ENCODE measurements at places on chromosomes 3 and 15. TPM values are rescaled to one million over a fixed set of nuclear protein-coding genes. Genes with fewer than 3 reads are reported as not detected.

The PLA2G4B gene
- 0.52 TPM for total RNA-seq

The LIPH gene
- total RNA-seq, result 9.6 TPM

The SLC2A2 gene
- total RNA-seq, result 13.0 TPM

The SMCO1 gene
- total RNA-seq, result not detected

The RASGRP1 gene
- total RNA-seq, result 12.1 TPM

The SH2D7 gene
- not detected for total RNA-seq

The SUCNR1 gene
- total RNA-seq, result 2.1 TPM

The PLCH1 gene
- 2.8 TPM for total RNA-seq

The KCNMB3 gene
- 2.1 TPM for total RNA-seq

The CP gene
- 85.8 TPM for total RNA-seq

The FBXO40 gene
- not detected for total RNA-seq

The PRSS50 gene
- total RNA-seq, result not detected

The CSPG4 gene
- 0.35 TPM for total RNA-seq

The CYP11A1 gene
- total RNA-seq, result 0.20 TPM

The CYP1A2 gene
- not detected for total RNA-seq

The FBN1 gene
- total RNA-seq, result 353 TPM

The FBXW12 gene
- not detected for total RNA-seq

The GATM gene
- total RNA-seq, result 1.3 TPM

The CKMT1B gene
- 1.9 TPM for total RNA-seq

The PYGO1 gene
- total RNA-seq, result 12.4 TPM

The TMC3 gene
- not detected for total RNA-seq

The SLC35A5 gene
- 32.0 TPM for total RNA-seq

The KBTBD13 gene
- total RNA-seq, result not detected

The ACKR4 gene
- 0.87 TPM for total RNA-seq

The CATSPER2 gene
- total RNA-seq, result 0.52 TPM

The RARRES1 gene
- 7.8 TPM for total RNA-seq

The DNAH1 gene
- 0.35 TPM for total RNA-seq

The GUCA1C gene
- 3.9 TPM for total RNA-seq

The EIF2A gene
- 148 TPM for total RNA-seq

The ABHD17C gene
- total RNA-seq, result 4.7 TPM

The PTH1R gene
- 106 TPM for total RNA-seq

The PLA2G4D gene
- total RNA-seq, result not detected

The ATG7 gene
- 109 TPM for total RNA-seq

The MORF4L1 gene
- total RNA-seq, result 422 TPM

The GPR62 gene
- total RNA-seq, result not detected

Measured in renal cortical epithelial cell (primary cell).